IPS-NIHi11 (cell line): ENCODE measurements at places on chromosomes 12 and 14.

- no peak for DNase-seq
Measured at GRCh38 chr12:47650469-47650868, 55.4 kb downstream of the RPAP3 start.

- DNase-seq = no peak
Measured at GRCh38 chr14:76651410-76652055, 109.7 kb upstream of the VASH1 start.

- DNase-seq = peak; percentile 74
Measured at GRCh38 chr14:21825149-21825743, 151.6 kb upstream of the OR4E1 start.

DNA sequence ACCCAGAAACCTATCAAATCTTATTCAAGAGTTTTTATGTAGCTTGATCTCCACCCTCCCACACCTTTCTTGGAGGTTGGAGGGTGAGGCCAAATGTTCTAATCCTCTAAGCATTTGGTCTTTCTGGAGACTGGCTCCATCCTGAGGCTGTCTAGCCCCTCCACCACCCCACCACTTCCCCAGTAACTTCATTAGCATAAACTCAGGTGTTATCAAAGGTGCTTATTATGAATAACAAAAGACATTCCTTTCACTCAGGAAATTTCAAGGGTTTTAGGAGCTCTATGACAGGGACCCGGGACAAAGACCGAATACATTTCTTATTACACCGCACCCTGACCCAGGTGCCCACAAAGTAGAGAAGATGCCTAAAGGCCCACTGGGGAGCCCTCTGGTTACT, 2.8 kb upstream of the TMEM229B start:
- DNase-seq = no peak

DNA sequence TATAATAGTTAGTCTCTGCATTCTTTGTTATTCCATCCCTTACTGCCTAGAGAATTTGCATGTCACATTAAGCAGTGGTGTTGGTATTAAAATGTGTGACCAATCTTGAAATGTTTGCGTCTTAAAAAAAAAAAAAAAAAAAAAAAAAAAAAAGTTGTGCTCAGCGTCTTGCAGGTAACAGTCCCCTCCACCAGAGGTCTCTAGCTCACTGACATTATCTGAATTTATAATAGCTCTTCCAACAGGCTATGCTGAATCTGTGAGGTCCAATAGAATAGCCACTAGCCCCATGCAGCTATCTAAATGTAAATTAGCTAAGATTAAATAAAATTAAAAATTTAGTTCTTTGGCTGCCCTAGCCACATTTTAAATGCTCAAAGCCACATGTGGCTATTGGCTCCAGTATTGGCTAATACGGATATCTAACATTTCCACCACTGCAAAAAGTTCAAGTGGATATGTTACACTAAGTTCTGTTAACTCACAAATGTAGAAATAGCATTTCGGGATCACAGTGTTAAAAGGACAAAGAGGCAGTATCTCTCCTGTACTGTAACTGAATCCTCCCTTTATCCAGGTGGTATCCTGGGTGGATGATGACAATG, 28.7 kb downstream of the NKX2-8 start:
- peak; percentile 67 for DNase-seq
